GM18507 (cell line): ENCODE measurements at places on chromosomes 1 and 21.

- no peak for DNase-seq
These were observed 3.7 kb downstream of the GADD45A start for GRCh38 chr1:67688526-67689219.

DNA sequence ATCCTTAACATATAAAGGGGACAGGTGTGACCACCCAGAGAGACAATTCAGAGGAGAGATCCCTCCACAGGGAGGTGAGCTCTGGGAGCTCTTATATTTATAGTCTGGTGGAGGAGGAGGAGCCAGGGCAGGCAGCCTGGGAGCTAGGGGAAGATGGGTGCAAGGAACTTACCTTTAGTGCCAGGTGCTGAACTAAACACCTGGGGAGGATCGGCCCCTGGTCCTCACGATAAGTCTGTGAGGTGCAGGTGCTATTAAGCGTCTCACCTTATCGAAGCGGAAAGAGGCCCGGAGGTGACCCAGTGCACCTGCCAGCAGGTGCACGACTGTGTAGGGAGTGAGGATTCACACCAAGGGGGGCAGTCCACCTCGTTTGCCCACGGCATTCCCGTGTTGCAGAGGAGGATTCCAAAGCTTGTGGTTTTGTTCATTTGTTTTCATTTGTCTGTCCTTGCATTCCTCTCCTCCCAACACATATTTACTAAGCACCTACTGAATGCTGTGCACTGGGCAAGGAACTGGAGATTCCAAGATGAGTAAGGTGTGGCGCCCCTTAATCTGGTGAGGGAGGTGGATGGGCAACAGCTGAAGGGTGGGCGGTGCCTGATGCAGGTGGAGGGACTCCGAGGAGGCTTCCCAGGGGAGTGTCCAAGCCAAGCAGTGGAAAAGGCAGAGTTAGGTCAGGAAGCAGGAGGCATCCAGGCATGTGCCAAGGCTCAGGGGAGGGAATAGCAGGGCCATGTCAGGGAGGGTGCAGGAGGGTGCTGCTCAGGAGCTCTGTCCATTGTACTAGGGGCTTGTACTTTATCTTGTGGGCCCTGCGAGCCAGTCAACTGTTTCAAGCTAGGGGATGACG, 11.5 kb downstream of the ARHGEF10L start:
- no peak for DNase-seq

GRCh38 chr1:213008564-213008963, 7.1 kb downstream of the ANGEL2 start:
- peak; percentile 25 for DNase-seq

GRCh38 chr1:247241691-247242090, 14.2 kb upstream of the VN1R5 start:
- no peak for DNase-seq
